Hindlimb muscle (tissue), 1 donor: ENCODE measurements at places on chromosomes 4 and X. TPM values are rescaled to one million over a fixed set of nuclear protein-coding genes. Genes with fewer than 3 reads are reported as not detected.

GRCh38 chr4:143083756-143084472 is 100.8 kb upstream of the USP38 start:
- DNase-seq = peak; percentile 2

GRCh38 chrX:17390419-17390850 is 15.4 kb downstream of the NHS start:
- DNase-seq = no peak

GRCh38 chrX:3271834-3272186 is 74.6 kb downstream of the MXRA5 start:
- DNase-seq = no peak

DNA sequence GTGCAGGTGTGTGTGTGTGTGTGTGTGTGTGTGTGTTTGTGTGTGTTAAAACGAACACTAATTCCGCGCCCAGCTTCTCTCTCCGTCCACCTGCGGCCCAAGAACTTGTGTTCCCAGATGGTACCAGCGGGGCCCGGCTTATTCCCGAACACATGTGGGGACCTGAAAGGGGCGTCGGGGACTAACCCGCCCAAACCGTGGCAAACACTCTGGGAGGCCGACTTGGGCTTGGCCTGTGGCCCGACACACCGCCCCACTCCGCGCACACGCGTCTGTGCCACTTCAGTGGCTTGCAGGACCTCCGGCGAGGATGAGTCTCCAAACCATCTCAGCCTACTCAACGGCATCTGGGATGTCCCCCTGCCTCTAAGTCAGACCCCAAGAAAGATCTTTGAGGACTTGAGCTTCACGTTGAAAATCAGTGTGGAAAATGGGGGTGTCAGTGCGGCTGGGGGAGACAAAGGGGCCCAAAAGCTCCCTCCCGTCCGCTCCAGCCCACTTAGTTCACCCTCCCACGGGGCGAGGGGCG is 790 bp upstream of the HHIP start:
- peak; percentile 31 for DNase-seq

Gene KIT
- 7.6 TPM for polyA plus RNA-seq

DNA sequence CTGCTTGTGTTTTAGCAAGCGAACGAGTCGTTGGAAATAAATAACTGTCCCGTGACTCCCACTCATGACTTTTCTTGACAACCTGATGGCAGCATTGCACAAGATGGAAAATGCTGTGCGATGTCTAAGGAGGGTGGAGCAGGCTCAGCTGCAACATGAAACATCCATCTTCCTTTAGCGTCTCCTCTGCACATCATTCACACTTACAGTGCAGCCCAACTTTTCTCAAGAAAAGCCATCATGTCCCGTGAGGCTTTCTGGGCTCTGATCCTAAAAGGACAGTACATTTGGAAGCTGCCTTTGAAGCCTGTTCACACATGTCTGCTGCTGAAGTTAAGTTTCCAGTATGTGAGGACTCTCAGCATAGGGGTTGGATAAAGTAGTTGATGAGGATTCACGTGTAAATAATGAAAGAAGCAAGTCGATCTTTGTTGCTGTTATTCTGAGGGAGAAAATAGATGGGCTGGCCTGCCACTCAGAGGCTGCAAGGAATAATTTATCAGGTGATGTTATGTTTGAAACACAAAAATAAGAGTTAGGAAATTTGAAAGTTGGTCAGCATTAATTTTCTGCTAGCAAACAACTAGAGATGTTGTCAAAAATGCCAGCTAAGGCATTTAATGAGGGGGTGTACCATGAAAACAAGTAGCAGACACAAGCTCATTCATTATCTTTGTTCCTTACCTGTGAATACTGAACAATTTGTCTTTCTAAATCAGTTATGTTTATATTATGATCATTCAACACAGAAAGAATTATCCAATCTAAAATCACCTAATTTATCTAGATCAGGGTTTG is 328.7 kb upstream of the ZFP42 start:
- peak; percentile 61 for DNase-seq

- DNase-seq = no peak
Measured at GRCh38 chr4:66609014-66609413, 936.3 kb downstream of the CENPC start.

GRCh38 chr4:23894021-23894420 is 4.2 kb upstream of the PPARGC1A start:
- no peak for DNase-seq

Gene MTTP
- 1.6 TPM for polyA plus RNA-seq

- DNase-seq = no peak
Measured at GRCh38 chr4:159173886-159174285, 71.0 kb downstream of the RAPGEF2 start.

DNA sequence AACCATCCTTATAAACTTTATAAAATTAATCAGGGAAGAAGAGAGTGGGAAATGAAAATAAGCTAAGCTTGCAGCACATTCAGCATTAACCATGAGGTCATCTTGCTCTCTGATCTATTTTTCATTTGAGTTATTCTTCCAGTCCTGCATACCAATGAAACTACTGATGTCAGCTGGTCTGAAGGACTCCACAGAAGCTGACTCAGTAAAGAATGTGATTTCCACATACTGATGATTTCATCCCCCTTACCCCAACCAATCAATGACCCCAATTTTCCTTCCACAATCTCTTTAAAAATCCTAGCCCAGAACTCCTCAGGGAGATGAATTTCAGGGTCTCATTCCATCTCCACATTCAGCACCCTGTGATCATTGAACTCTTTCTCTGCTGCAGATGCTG is 18.8 kb upstream of the DSPP start:
- peak; percentile 25 for DNase-seq
